Stimulated activated CD4-positive, alpha-beta T cell treated with anti-CD3 and anti-CD28 coated beads, Interleukin-4, amount 100 ng/mL, for 48 hours (primary cell): ENCODE measurements at places on chromosomes 13 and 19.

- no peak for DNase-seq
Measured at GRCh38 chr19:5339198-5339949, 1.2 kb downstream of the PTPRS start.

DNA sequence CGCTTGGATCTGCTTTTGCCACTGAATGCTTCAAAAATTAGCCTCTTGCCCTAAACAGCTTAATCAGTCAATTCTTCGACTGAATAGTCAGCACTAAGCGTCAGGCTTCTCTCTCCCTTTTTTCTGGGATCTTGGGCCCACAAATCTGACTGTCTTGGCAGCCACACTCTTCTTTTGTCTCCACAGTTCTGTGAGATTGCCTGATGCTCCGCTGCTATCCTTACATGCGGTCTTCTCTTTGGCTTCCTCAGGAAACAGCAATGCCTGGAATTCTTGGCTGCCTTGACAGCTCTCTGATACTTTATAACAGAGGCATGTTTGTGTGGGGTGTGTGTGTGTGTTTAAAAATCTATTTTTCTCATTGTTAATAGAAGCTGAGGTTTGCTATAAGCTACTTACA, 32.6 kb downstream of the ERCC5 start:
- DNase-seq, result no peak

- DNase-seq, result no peak
Measured at GRCh38 chr13:53112522-53112921, 83.9 kb downstream of the OLFM4 start.

DNA sequence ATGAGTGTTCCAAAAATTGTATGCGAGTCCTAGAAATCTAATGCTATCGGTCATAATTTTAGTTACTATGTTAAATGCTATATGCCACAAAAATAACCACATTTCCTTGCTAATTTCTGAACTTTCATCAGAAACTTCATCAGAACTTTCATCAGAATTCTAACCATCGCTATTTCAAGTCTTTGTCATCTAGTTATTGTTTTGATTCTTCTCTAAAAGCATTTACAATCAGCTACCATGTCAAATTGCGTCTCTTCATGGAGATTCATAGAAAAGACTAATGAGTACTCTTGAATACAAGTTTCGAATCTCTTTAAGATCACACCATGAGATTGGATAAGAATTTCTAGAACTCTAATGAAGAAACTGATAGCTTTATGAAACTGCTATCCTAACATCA, 52.7 kb upstream of the TM9SF2 start:
- DNase-seq, result no peak

DNA sequence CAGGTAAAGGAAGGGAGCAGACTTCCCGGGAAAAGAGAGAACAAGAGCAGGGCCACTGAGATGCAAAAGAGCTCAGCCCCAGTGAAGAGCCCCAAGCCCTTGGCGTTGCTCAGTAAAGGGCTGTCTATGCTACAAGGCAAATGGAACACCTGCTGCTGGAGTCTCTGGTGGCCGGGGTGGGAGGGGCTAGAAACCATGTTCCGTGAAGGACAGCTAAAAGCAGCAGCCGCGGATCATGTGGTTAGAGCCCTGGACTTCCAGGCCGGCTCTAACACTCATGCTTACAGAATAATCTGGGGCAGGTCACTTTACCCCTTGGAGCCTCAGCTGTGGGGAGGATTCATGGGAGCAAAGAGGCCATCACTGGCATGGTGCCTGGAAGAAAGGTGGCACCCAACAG, 17.8 kb downstream of the POU2F2 start:
- no peak for DNase-seq

GRCh38 chr13:31957772-31958171, 73.8 kb upstream of the FRY start:
- DNase-seq, result no peak

DNA sequence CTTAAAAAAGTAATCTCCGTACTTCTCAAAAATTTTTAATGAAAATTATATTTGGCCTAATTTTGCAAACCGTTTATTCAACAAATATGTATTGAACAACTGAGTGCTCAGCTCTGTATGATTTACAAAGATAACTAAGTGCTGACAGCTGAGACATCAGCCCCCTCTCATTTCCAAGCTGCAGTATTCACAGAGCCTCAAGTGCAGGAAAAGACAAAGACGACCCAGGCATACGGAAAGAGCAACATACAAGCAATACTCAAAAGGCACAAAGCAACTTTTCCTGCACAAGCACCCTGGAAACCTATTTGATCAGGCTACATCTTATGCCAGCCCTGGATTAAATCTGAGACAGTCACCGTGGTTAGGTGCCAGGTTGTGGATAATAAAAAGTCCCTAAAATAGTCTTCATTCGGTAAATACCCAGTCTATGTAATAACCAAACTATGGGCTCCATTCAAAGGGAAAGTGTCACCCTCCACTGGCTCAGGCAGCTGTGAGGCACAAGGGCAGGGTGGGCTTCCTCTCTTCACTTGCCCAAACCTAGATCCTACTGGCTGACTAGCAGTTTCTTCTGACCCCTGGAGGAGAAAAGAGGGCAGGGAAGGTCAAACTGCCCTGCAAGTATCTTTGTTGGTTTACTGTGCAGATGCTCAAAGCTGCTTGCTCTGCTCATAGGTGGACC, 65.5 kb downstream of the TBC1D4 start:
- DNase-seq, result no peak

DNA sequence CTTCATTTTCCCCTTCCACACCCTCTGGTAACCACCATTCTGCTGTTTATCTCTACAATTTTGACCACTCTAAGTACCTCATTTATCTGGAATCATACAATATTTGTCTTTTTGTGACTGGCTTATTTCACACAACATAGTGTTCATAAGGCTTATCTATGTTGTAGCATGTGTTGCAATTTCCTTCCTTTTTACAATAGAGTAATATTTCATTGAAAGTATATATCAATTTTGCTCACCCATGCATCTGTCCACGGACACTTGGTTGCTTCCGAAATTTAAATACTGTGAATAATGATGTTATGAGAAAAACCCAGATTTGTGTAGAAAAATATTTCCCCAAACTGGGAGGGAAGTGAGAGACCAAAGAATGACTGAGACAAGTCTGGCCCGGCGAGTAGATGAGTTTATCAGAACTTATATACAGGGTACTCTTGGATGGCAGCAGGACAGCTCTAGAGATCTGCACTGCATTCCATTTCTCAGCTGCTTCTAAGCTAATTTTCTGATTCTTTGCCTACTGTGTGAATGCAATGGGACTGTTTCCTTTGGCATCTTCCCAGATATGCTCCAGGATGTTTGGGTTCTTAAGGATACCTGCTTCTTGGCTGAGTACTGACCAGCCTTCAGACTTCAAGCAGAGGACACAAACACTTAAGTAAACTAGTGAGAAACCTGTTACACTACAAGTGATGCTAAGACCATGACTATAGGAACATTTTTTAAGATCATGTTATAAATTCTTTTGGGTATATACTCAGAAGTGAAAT, 834.0 kb upstream of the PCDH9 start:
- DNase-seq, result no peak

DNA sequence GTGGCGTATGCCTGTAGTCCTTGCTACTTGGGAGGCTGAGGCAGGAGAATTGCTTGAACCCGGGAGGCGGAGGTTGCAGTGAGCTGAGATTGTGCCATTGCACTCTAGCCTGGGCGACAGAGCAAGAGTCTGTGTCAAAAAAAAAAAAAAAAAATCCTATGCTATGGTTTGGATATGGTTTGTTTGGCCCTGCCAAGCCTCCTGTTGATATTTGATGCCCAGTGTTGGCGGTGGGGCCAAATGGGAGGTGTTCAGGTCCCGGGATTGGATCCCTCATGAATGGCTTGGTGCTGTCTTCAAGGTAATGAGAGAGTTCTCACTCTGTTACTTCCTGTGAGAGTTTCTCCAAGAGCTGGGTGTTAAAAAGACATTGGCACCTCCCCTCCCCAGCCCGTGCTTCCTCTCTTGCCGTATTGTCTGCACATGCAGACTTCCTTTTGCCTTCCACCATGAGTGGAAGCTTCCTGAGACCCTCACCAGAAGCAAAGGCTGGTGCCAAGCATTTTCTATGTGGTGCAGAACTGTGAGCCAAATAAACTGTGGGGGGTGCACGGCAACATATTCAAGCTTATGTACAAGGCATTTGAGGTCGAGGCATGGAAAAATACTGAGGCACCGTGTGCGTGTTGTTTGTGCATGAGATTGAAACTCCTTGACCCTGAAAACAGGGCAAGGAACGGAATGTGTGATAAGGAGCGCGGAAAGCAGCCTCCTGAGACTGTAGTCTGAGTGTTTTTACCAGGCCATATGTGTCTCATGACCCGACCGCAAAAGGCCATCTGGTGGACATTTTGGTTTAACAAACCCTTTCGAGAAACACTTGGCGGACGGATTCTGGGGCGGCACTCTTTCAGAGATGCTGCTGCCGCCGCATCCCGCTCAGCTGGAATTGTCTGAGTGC, 7.3 kb downstream of the SIGLEC9 start:
- DNase-seq, result no peak

GRCh38 chr13:23788459-23788858, 100.7 kb downstream of the MIPEP start:
- DNase-seq, result no peak

DNA sequence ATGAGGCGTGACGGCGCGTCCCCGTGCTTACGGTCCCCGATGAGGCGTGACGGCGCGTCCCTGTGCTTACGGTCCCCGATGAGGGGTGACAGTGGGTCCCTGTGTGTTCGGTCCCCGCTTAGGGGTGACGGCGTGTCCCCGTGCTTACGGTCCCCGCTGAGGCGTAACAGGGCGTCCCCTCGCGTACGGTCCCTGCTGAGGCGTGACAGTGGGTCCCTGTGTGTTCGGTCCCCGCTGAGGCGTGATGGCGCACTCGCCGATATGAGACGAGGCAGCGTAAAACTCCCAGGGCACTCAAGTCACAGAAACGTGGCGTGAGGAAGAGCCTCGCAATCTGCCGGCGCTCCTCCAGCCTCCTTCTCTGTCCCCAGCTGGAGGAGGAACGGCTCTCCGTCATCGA, 20.9 kb downstream of the CFAP97D2 start:
- no peak for DNase-seq

- DNase-seq, result peak; percentile 21
Measured at GRCh38 chr19:46350758-46351159, 3.9 kb downstream of the PPP5C start.

- no peak for DNase-seq
Measured at GRCh38 chr13:92951273-92951890, 275.2 kb upstream of the GPC6 start.

DNA sequence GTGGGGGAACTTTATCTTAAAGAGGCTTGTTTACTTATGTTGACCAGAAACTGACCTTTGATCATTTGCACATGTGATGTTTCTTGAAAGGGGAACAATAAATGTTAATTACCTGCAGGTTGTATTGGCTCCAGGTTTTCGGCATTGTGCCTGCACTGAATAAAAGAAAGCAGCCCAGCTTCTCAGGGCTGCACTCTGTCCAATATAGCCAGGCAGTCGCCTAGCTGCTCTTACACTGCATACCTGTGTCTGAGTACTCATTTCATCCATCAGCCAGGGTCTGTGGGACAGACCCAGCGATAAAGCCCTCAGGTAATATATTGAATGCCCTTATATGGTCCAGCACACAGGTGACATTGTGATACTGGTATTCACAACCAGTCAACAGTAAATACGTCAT, 8.9 kb upstream of the ZNF726 start:
- DNase-seq, result no peak

GRCh38 chr13:54165581-54166215, 1137.1 kb downstream of the OLFM4 start:
- no peak for DNase-seq

- DNase-seq, result no peak
Measured at GRCh38 chr13:25469169-25469525, 97.4 kb downstream of the ATP8A2 start.

DNA sequence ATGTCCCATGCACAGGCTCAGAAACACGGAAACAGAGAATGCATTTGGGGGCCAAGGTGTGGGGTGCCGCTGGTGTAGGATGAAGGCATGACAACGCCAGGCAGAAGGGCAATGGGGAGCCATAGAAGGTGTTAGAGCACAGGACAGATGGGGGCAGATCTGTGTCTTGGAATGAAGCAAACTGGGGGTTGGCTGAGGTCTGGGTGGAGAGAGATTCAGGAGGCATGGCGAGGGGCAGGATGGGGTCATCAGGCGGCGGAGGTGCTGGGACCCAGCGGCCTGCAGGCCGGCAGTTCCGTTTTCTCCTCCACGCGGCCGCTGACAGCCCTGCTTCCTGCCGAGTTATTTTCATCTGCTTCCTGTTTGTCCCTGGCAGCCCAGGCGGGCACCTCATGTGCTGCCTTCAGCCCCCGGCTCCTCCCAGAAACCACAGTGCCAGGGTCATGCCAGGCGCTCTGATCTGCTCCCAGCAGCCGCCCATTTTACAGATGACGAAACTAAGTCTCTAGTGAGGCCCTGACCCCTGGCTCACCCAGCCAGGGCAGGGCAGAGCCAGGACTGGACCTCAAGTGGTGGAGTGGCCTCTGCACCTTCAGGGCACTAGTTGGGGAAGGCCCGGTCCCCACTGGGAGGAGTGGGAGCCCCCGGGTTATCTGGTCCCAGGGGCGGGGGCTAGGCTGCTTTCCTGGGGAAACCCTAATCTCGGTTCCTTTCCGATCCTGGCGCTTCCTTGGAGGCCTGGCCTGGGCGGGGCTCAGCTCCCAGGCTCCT, 2.2 kb downstream of the ARHGAP45 start:
- peak; percentile 57 for DNase-seq
